ENCODE measurements at places on chromosomes 2 and 18.

DNA sequence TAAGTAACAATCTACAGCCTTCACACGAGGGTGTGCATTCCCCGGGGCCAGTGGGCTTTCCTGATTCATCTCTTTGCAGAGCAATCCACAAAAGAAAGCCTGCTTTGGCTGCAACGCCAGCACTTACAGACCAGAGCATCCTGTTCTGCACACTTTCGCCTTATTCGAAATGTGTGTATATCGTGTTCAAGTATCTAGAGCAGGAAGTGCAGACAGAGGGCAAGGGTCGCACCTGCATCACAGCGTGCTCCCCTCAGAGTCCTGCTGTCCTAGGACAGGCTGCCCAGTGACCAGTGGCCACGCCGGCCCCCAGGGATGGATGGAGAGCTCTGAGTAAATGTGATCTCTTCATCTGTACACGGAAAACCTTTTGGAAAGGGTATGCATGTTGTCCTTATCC is 264.3 kb downstream of the ZNF516 start:
- DNase-seq: no peak

DNA sequence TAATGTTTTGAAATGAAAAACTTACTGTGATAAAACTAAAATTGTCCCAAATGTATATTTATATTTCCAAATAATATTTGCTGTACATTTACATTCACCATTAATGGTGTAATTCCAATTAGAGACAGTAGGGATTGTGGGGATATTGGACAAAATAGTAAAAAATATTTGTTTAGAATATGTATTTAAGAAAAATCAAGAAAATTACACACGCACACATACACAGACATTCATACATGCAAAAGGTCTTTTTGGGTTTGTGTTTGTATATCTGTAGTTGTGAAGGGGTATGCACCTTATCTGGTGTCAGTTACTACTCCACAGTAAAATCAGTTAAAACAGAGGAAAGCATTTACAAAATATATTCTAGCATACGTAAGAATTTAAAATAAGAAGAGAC is 435.9 kb upstream of the ZNF804A start:
- DNase-seq: no peak

- DNase-seq: no peak
Measured at GRCh38 chr18:62105376-62105775, 81.5 kb downstream of the PIGN start.

DNA sequence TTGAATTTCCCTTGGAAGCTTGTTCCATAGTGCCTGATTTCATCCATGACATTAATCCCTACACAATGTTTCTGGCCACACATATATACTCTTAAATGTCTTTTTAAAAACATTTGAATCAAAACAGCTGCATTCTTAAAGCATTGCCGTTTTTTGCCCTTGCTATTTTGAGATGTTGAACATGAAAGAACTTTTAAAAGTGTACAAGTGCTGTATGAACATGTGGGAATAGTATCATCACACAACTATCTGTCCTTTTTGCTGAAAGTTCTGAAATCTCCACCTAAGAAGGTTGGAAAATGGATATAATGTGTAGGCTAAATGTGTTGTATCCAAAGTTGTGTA is 318.7 kb upstream of the UBE2E3 start:
- no peak for DNase-seq

- no peak for DNase-seq
Measured at GRCh38 chr2:223854741-223855140, 17.4 kb upstream of the AP1S3 start.

- no peak for DNase-seq
Measured at GRCh38 chr18:75106746-75107145, 102.2 kb downstream of the PTGR3 start.

DNA sequence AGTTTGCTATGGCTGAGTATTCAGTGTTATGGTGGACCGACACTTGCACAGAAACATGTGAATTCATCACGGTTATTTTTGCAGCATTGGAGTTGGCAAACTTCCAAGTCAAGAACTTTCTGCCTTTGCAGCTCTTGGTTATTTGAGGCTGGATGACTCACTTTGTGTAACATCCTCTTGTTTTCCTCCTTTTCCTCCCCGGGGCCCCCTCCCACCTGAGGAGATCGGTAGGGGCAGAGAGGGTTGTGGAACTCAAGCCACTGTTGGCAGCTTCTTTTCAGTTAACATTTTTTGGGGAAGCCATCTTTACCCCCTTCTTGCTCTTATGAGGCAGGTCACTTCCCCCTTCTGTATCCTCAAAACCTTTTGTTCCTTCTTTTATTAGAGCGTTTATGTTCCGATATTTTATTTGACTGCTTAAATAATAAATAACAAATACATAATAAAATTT is 48.6 kb downstream of the DDX1 start:
- no peak for DNase-seq

GRCh38 chr18:21000667-21001066 is 110.9 kb downstream of the ROCK1 start:
- no peak for DNase-seq

- DNase-seq: no peak
Measured at GRCh38 chr18:23279931-23280330, 144.6 kb downstream of the CABLES1 start.

DNA sequence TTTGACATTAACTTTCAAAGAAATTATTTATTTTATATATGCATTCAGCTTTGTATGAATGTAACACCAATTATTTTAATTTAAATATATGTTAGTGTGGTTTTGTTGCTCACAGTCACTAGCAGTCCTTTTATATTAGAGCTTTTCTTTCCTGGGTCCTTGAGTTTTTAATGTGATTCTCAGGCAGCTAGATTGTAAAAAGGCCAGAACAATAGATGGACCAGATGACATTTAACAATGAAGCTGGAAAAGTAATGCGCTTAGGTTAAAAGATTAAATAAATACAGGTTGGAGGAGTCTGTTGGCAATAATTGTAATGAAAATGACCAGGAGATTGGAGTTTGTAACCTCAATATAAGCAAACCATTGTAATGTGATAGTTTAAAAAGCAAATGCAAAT is 171.1 kb downstream of the FTCDNL1 start:
- no peak for DNase-seq

GRCh38 chr18:42459873-42460272 is 504.8 kb downstream of the PIK3C3 start:
- no peak for DNase-seq

GRCh38 chr2:162365392-162365791 is 21.5 kb downstream of the GCA start:
- DNase-seq: no peak

- no peak for DNase-seq
Measured at GRCh38 chr18:47928466-47928865, 2.0 kb downstream of the SMAD2 start.

DNA sequence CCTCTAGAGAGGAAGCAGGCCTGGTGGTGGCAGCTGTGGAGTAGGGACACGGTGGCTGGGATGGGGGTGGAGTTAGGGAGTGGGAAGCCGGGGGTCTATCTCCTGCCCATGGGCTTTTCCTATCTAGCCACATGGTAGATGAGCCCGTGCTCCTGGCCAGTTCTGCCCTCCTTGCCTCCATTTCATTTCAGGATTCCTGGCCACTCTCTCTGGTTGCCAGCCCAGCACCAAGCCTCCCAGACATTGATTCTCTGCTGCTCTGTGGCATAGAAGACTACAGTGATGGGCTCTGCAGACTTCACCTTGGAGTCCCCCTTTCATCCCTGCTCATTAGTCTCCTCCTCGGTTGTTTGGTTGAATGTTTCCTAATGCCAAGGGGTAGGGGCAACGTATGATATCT is 19.4 kb downstream of the SIX3 start:
- DNase-seq: no peak

DNA sequence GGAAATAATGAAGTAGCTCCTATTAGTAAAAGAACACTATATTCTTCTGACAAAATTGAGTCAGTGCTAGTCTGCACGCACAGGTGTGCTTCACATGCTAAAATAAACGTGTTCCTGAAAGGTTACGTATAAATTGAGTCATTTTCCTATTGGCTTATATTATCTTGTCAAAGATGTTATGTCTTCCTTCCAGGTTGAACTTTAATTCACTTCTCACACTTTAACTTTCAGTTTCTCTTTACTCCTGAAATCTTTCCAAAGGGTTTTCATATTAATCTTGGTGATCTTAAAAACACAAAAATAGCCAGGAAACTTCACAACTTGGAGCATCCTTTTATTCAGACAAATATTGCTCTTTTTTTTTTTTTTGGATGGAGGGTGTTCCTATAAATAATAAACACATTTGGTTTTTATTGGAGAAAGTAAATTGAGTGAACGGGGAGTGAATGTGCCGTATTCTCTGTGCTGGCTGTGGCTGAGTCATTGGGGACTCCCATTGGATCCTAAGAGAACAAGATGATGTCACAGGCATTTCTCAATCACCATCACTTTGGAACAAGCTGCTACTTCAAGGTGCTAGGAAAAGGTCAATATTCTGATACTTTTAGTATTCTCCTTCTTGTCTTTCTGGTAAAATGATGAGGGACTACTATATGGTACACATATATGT is 150.2 kb upstream of the SPATS2L start:
- no peak for DNase-seq

- DNase-seq: no peak
Measured at GRCh38 chr2:1628893-1629292, 115.4 kb downstream of the PXDN start.

DNA sequence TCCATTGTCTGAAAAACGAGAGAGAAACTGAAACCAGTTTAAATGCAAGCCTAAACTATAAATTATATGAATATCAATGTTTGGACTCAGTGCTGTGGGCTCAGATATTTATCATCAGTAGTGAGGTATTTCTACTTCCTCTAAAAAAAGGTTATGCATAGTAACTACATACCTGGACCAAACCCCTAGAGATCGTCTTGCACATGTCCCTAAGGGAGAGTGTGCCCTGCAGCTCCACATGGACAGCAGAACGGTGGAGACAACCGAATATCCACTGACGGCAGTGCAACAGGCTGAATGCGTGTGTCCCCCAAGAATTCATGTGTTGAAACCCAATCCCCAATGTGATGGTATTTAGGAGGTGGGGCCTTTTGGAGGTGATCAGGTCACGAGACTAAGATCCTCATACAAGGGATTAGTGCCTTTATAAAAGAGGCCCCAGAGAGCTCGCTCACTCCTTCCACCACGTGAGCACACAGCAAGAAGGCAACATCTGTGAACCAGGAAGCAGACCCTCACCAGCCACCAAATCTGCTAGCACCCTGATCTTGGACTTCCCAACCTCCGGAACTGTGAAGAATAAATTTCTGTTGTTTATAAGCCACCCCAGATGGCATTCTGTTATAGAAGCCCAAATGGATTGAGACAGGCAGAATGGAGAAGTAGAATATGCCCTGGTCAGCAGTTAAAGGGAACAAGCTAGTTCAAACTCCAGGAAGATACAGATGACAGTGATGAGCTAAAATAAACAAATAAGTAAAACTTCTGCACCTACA is 208.4 kb downstream of the ANAPC1 start:
- DNase-seq: no peak

GRCh38 chr2:166901336-166901735 is 13.1 kb downstream of the XIRP2 start:
- DNase-seq: no peak

Data from cortex of kidney (tissue), 1 donor.